Muscle of leg (tissue), 16 donors: ENCODE measurements at places on chromosomes 3 and 15. TPM values are rescaled to one million over a fixed set of nuclear protein-coding genes. Genes with fewer than 3 reads are reported as not detected.

Gene CELSR3
- total RNA-seq: 0.22 TPM

GRCh38 chr15:70267879-70268278, 170.2 kb upstream of the TLE3 start:
- no peak for DNase-seq

Gene RSRC1
- 41.2 TPM for total RNA-seq

Gene KBTBD12
- 18.2 TPM for total RNA-seq

DNA sequence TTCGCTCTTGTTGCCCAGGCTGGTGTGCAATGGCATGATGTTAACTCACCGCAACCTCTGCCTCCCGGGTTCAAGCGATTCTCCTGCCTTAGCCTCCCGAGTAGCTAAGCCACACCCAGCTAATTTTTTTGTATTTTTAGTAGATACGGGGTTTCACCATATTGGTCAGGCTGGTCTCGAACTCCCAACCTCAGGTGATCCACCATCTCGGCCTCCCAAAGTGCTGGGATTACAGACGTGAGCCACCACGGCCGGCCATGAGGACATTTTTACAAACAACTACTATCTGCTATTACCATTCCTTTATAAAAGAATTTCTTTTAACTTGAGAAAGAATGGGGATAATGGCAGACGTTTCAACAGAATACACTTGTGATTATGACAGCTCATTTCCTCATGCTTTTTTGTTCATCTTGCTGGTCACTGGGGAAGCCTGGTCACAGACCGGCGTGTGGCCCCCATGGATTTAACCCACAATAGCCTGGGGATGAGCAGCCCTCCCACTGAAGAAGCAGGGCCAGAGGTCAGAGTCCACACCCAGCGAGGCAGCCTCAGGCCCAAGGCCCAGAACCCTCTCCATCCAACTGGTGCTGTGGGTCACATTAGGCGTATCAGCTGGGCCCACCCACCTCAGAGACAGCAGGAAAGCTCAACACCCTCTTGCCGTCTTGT, 112.0 kb downstream of the LIPC start:
- no peak for DNase-seq

DNA sequence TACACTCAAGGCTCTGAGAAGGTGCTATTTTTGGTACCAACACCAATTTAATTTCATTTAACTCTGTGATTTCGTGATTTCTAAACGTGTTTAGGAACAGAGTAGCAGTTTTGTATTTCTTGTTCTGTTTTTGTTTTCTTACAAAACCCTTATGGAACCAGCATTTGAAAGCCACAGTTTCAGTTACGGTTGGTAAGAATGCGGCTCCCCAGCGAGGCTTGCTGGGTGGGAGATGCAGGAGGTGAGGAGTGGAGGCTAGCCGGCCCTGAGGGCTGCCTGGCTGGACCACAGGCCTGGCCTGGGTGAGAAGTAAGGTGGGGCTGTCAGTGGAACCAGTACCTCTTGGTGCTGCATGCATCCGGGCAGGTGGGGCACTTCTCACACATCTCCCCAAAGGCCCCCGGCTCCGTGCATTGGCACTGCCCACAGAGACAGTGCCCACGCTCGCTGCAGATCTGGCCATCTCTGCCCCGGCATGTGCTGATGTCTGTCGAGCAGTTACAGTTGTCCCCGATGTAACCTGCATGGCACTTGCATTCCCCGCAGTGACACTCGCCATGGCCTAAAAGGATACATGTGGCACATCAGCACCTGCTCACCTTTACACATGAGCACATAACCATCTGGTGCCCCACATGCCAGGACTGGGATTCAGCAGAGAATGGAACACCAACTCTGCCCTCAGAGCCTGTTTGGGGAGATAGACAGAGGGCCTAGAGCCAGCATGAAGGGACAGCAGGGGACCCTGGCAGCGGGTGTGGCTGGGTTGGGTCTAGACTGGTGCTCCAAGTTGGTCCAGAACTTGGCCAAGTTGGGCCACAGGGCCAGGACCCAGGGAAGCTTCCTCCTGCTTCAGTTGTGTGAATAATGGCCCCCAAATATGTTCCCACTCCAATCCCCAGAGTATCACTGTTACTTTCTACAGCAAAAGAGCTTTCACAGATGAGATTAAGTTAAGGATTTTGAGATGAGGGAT, 43.4 kb downstream of the UMPS start:
- no peak for DNase-seq
